ENCODE measurements at places on chromosomes 7 and 10.
A peak's percentile ranks its signal among the peaks of the same experiment; 100 is the strongest.

DNA sequence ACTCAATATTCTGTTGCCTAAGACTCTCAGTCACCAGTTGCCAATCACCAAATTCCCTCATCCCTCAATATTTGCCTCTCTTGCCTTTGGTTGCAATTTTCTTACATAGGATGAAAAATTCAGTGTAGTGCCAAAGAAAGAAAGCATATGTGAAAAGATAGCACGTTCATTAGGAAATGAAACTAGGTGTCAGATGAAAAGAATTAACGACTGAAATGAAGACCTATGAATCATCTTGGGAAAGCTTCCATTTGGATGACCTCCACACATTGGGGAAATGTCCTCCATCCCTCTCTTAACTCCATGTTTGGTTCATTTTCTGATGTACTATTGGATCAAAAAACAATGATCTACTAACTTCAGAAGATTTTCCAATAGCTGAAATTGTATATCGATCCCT is 145.1 kb upstream of the MEOX2 start:
- no peak for DNase-seq

- no peak for DNase-seq
Measured at GRCh38 chr7:150003304-150003810, 129.6 kb downstream of the ATP6V0E2 start.

DNA sequence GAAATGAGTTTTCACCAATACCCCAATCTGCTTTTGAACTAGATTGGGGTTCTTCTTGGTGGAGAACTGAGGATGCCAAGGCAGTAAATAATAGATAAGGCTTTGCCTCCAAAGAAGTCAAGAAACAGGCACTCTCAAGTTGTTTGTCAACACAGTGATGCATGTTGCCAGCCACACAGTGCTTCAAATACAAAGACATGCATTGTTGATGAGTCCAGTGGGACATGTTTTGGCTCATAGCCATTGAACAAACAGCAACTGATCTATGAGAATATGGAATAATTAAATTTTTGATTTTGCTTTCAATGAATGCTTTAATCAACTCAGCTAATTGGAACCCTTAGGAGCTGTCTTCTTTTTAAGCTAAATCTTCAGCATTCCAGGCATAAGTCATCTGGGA is 346.4 kb downstream of the THSD7A start:
- no peak for DNase-seq

GRCh38 chr7:69957661-69958060 is 359.4 kb downstream of the AUTS2 start:
- DNase-seq: no peak

DNA sequence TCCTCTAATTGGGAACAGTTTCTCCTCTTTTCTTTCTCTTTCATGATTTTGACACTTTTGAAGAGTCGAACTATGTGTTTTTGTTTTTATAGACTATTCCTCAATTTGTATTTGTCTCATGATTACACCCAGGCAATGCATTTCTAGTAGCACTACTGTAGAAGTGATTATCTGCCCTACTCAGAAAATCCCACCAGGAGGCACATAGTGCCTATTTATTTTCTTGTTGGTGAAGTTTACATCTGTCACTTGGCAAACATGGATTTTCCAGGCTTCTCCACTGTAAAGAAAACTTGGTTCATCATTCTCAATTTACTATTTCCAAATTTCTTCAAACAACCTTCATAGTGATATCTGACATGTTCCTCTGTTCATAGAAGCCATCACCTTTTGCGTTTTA is 893.9 kb downstream of the CCSER2 start:
- no peak for DNase-seq

DNA sequence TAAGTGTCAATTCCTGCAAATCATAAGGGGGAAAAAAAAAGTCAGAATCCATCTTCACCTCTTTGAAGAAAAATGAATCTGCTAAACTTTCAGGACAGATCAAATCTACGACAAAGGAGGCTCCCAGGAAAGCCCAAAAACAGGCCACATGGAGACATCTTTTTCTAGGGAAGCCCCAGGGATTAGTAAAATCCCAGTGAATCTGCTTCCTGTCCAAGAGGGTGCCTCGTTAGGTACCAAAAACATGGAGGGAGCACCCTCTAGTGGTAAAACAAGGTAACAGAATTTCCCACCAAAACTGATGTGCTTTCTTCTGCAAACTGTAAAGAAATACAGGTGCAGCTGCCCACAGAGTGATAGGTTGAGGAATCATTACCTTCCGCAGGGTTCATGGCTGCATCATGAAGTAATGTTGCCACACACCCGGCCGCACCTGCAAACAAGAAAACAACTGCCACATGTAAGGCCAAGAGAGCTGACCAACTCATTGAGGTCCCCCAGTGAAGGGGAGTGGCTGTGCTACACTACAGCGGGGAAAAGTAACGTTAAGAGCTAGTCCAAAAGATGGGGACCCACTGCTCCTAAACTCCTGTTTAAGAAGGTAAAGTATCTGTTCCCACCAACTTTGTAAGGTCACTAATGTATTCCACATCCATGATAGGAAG is 7.9 kb downstream of the SLC25A28 start:
- DNase-seq: peak; percentile 47

DNA sequence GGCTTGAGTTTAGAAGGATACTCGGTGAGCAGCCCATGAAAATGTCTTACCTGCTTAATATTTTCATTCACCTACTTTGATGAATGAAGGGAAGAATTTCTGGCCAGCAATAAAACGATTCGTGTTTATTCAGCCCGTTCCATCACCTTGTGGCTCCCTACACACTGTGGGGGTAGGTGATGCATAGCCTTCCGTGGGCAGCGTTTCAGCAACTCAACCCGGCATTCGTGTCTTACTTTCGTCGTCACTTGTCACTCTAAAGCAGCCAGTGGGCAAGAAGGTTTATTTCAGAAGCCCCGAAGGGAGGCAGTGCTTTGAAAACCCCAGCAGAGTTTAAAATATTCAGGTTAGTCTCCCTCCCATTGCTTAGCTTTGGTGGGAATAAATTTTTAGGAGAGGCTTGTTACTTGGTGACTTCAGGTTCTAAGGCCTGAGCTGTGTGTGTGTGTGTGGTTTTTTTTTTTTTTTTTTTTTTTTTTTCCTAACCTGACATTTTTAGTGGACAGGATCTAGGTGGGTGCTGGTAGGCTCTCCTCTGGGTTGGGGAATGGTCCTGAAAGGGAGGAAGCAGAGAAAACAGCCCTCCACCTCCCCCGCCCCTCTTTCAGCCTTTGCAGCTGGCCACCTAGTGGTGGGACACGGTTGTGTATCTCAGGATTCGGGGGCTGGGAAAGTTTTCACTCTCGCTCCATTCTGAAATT is 1.8 kb downstream of the GRK5 start:
- DNase-seq: peak; percentile 33
